ENCODE measurements at places on chromosomes 16 and 17.
A peak's percentile ranks its signal among the peaks of the same experiment; 100 is the strongest.

- DNase-seq, result no peak
Measured at GRCh38 chr16:85853547-85854545, 45.1 kb upstream of the IRF8 start.

GRCh38 chr16:19853742-19854542 is 30.7 kb downstream of the GPRC5B start:
- DNase-seq, result no peak

- DNase-seq, result no peak
Measured at GRCh38 chr16:79171931-79172705, 428.4 kb downstream of the MAF start.

DNA sequence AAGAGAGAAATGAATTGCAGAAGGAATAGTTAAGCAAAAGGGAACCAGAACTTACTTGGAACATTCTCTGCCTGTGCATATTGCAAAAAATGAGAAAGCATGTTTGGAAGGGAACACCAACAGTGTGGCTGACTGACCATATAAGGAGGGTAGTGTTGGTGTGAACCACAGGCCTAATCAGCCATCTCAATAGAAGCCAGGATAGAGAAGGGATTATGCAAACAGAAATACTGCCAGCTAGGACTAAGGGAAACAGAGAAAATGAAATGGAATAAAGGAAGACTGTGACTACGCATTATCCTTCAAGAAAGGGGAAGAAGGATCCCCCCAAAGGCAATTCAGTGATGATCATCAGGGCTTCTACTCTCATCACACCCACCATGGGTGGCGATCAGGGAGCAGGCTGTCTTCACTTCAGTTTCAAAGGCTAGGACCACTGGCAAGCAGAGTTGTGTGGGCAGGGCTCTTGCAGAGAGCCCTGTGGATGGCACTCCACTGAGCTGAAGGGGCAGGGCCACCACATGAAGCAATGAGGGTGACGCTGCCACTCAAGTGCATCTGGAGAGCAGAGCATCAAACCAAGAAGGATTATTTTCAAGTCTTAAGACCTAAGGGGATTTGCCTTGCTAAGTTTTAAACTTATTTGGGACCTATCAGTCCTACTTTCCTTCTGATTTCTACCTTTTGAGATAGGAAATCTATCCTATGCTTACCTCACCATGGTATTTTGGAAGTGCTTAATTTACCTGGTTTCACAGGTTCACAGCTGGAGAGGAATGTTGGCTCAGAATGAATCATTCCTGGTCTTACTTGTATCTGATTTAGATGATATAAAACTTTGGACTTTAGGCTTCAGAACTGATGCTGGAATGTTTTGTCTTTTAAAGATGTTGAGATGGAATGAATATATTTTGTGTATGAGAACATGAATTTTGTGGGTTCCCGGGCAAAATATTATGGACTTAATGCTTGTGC is 140.5 kb downstream of the SSH2 start:
- DNase-seq, result no peak

DNA sequence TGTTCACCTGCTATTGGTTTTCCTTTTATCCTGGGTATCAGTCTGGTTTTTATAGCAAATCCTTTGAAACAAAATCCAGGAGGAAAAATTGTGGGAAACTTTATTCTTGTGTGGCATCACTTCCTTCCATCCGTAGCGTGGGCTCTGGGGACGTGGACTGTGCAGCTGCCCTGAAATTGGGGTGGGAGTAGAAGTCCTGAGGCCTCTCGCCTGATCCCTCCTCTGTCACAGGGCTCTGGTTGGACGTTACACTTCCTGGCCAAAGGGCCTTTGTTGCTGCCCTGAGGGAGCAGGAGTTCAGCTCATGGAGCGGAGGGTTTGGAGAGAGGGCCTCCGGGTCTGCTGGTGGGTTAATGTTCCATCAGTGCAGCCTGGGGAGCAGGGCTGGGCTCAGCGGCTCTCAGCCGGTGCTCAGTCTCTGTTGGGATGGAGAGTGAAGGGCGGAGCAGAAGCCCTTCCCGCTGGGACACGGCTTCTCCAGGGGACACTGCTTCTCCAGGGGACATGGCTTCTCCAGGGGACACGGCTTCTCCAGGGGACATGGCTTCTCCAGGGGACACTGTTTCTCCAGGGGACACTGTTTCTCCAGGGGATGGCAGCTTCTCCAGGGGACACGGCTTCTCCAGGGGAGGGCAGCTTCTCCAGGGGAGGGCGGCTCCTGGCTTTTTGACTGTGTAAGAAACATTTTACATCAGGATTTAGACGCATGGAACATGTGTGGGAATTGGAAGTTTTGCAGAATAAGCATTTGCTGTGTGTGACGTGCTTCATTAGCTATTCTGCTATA is 15.2 kb upstream of the RPL13 start:
- DNase-seq, result peak; percentile 41

GRCh38 chr16:84941921-84942320 is 69.4 kb downstream of the ZDHHC7 start:
- DNase-seq, result peak; percentile 49

DNA sequence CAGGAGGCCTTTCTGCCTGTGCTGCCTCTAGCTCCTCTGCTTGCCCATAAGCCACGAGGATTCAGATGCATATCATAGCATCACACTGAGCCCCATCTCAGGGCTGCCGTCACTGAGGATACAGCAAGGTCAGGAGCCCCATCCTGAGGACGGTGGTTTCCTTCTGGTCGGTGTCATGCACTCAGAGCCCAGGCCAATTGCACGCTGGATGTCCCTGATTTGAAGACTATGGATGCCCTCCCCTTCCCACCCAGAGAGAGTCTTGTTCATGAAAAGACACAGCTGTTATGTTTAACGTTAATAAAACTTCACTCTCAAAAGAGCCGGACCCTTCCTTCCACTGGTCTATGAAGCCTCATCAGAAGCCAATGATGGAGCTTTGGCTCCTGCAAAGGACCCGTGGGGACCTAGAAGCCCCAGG is 19.9 kb downstream of the COTL1 start:
- no peak for DNase-seq

DNA sequence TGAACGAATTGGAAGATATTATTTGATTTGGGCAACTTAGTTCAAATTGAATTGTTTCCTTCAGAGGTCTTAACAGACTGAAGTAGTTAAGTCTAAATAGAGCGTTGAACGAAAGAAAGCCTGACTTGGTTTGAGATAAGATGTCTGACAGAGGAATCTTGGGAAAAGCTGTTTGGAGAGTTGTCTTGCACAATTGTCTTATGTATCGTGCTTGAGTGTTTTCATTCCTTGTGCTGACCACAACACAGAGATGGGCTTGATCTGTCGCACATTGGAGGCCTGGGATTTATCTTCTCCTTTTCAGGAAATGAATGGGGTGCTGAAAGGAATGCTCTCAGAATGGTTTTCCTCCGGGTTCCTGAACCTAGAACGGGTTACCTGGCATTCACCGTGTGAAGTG is 7.8 kb downstream of the MLYCD start:
- DNase-seq, result peak; percentile 27

DNA sequence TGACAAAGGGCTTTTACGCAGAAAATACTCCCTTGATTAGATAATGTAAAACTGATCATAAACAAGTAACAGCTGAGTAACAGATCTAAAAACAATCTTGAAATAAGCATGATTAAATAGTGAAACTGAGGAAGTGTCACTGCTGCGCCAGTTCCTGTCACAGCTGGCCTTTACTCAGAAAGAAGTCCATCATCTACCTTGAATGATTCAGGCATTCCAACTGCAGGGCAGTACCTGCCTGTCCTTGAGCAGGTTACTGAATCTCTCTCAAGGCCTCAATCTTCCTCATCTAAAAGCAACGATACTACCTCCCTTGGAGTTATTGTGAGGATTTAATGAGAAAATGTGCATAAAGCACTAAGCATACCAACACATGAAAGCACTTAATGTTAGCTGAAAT is 12.7 kb downstream of the PHLPP2 start:
- DNase-seq, result no peak

- no peak for DNase-seq
Measured at GRCh38 chr17:47192554-47192953, 3.5 kb upstream of the CDC27 start.

GRCh38 chr17:45342306-45342705 is 25.5 kb upstream of the MAP3K14 start:
- DNase-seq, result no peak

All from hepatocyte (in vitro differentiated cells).